ENCODE measurements at places on chromosomes 7 and 10.

DNA sequence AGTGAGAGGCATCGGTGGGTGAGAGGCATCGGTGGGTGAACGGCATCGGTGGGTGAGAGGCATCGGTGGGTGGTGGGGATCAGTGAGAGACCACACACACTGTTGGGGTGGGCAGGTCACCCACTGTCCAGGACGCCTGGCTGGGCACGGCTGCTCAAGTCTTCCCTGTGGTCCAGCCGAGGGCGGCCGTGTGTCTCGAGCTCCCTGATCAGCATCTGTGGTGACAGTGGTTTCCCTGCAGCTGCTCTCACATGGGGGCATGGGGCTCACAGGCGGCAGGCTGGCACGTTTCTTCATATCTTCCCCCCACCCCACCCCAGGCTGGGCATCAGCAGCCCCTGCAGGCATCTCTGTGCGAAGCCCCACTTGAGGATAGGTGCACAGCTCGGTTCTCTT, 78.2 kb downstream of the NKX6-2 start:
- DNase-seq, result no peak

DNA sequence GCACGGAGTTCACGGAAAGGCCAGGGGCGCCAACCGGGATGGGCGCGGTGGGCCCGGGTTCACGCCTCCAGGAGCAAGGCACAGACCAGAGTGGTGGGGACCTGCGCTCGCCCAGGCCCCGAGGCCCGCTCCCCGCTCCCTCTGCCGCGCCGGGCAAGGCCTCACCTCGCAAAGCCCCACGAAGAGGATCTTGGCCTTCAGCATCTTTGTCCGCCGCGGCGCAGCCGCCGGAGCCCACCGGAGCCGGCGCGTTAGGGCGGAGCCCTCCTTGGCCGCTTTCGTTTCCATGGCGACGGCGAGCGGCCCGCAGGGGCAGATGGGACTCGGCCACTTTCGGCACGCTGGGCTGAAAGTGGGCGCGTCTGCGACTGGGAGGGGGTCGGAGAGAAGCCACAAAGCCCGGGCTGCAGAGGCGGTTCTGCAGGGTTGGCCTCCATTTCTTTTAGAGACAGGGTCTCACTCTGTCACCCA, 944.4 kb upstream of the ZNF722 start:
- DNase-seq, result no peak

GRCh38 chr10:78283069-78283682, 249.5 kb downstream of the RPS24 start:
- no peak for DNase-seq

DNA sequence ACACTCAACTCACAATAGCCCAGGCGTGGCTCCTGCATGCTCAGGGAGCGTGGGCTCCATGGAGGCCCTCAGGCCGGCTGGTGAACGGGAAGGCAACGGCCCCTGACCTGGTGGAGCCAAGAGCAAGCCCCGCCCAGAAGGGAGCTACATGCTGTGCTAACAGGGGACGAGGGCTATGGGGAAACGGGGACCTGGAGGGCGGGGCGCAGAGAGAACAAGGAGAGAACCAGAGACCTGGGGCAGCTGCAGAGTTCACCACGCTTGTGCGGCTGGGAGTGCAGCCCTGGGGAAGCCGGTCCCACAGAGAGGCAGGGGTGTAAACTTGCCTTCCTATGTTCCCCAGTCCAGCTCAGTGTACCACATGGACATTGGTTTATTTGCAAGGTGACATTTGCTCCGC, 69.2 kb upstream of the PPP2R2D start:
- no peak for DNase-seq

DNA sequence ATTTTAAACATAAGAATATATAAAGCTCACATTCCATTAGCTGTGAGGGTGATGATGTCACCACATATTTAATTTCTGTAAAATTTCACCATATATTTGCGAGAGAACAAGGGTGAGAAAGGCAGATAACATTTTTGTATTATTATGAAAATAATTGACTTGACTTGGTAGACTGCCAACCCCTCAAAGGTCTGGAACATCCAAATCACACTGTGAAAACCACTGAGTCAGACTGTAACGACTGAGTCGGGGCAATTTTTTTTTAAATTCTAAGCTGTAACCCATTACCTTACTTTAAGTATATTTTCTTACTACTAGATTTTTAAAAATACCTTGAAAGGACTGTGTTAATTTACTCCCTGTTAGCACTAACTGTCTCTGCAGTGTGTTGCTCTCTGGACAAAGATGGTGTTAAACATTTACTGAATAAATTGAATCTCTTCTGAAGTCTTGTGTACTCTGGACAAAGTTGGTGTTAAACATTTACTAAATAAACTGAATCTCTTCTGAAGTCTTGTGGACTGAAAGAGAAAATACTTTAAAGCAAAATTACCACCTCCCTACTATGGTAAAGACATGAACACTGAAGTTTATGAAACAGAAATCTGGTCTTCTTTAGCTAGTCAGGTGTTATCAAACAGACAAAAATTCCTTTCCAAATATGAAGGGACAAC, 14.1 kb downstream of the PDZD8 start:
- DNase-seq, result no peak

DNA sequence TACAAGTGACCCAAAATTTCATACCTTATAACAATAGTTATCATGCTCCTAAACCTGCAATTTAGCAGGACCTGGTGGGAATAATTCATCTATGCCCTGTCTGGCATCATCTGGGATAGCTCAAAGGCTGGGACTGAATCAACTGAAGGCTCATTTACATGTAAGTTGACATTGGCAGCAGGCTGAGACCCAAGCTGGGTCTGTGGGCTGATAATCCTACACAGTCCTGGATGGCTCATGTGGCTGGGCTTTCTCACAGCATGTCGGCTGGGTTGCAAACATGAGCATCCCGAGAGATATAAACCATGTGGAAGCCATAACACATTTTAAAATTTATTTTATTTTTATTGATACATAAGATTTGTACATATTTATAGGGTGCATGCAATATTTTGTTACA, 19.5 kb upstream of the ABCB5 start:
- no peak for DNase-seq

DNA sequence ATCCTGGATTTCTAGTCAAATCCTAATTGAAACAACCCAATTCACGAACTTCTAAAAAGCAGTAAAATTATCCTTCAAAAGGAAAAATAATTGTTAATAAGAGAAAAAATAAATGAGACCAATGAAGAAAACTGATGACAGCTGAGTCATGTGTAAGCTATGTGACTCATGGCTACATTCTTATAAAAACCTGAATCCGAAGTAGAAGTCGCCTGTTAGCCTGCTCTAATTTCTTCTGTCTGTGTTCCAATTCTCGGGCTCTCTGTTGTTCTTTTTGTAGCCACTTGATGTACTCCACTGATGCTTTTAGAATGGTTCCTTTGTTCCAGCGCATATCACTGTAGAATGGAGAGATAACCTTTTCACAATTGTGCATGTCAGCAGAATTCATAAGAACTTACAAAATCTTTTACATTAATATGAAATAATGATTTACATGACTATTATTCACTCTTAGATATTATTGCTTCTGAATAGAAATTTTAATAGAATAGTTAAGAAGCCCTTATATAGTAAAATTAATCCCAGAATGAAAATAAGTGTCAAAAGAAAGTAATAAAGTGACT, 88.8 kb downstream of the TFEC start:
- DNase-seq, result no peak

DNA sequence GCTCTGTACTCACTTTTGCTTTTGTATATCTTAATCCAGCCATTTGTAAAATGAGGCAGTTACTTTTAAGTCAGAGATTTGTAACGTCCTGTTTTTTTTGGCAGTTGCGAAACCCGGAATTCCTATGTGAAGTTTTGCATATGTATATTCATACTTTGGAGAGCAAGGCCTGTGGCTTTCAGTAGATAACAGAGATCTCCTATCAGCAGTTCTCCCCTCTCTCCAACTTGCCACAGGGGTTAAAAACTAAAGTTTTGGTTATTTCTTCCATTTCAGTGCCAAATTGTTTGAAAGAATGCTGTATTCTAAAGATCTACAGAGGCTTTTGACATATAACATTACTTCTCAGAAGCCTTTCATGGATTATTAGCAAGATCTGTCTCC, 102.4 kb downstream of the EXOC4 start:
- no peak for DNase-seq

DNA sequence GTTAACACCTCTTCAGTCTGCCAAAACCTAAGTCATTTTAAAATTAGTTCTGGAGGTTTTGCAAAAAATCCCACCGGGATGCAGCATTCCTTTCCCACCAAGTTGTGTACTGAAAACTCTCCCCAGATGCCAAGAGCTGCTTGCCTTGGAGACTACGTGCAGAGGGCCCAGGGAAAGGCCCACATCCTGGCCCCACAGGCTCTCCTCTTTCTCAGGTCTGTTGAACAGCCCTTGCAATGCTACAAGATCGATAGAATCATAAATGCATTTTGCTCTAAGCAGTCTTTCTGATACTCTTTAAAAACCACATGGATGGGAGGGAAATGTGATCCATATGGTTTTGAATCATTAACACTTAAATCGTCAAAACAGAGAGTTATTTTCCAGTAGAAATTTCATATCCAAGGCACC, 126.7 kb upstream of the ZMIZ1 start:
- no peak for DNase-seq

All from NCI-H510A (cell line).